Dorsolateral prefrontal cortex (tissue), 122 donors: ENCODE measurements at places on chromosomes 5 and 9. TPM values are rescaled to one million over a fixed set of nuclear protein-coding genes. Genes with fewer than 3 reads are reported as not detected.

- no peak for DNase-seq
These were observed 670.4 kb upstream of the CDH6 start for GRCh38 chr5:30523061-30523460.

Gene APC
- total RNA-seq: 218 TPM

GRCh38 chr9:25453875-25454274 is 224.4 kb downstream of the TUSC1 start:
- no peak for DNase-seq

DNA sequence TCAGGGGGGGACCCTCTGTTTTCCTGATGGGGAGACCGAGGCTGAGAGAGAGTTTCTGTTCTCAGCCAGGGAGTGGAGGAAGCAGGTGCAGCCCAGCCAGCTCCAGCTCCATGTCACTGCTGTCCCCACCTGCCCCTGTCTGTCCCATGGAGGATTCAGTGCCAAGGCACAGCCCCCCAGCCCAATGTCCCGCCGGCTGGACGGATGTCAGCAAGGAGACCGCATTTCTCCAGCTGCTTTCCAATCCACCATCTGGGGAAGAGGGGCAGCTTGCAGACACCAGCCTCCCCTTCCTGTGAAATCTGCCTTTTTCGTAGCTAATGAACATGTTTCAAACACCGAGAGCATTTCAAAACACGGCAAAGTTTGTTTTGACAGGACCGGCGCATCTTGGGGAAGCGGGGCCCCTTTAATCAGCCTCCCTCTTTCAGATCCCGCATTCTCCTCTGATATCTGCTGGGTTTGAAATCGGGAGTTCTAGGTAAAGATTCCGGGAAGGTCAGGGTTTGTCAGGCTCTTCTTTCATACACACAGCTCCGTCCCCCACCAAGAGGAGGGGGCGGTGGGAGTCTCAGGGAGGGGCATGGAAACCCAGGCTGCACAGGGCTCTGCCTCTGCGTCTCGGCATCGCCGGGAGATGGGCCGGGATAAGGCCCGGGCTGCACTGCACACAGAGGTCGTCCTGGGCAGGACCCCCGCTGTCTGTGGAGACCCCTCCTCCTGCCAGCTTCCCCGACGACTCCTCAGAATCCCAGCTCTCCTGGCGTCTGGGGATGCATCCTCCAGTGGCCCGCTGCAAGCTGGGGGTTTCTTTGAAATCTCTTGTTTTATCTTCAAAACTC is 74.8 kb downstream of the NEK6 start:
- no peak for DNase-seq

- DNase-seq: no peak
These were observed 68.6 kb downstream of the NLN start for GRCh38 chr5:65790371-65791163.

Gene KYAT1
- total RNA-seq: 32.8 TPM

- peak; percentile 44 for DNase-seq
These were observed 9.9 kb upstream of the TRIM36 start for GRCh38 chr5:115179394-115180164.

GRCh38 chr5:79955941-79956670 is 35.0 kb downstream of the MTX3 start:
- no peak for DNase-seq

Gene TMEM141
- total RNA-seq: 57.9 TPM

- DNase-seq: no peak
These were observed 4.1 kb downstream of the KLF9 start for GRCh38 chr9:70410368-70410767.

Gene LCN12
- 20.7 TPM for total RNA-seq

DNA sequence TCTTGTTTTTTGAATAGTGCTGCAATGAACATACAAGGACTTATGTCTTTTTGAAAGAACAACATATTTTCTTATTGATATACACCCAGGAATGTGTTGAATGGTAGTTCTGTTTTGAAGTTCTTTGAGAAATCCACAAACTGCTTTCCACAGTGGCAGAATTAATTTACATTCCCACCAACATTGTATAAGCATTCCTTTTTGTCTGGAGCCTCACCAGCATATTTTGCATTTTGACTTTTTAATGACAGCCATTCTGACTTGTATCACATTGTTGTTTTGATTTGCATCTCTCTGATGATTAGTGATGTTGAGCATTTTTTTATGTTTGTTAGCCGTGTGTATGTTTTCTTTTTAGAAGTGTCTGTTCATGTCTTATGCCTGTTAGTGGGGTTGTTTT is 524.9 kb downstream of the SEMA5A start:
- DNase-seq: no peak

GRCh38 chr5:177546258-177546741 is 8.1 kb downstream of the FAM193B start:
- DNase-seq: no peak

- DNase-seq: no peak
These were observed 72.0 kb downstream of the ANKRD33B start for GRCh38 chr5:10635867-10636350.

GRCh38 chr9:113350937-113351336 is 1.6 kb downstream of the BSPRY start:
- DNase-seq: no peak

- no peak for DNase-seq
These were observed 75.1 kb upstream of the RGMB start for GRCh38 chr5:98698359-98698758.
